ENCODE measurements at places on chromosomes 7 and 10.
A peak's percentile ranks its signal among the peaks of the same experiment; 100 is the strongest.

DNA sequence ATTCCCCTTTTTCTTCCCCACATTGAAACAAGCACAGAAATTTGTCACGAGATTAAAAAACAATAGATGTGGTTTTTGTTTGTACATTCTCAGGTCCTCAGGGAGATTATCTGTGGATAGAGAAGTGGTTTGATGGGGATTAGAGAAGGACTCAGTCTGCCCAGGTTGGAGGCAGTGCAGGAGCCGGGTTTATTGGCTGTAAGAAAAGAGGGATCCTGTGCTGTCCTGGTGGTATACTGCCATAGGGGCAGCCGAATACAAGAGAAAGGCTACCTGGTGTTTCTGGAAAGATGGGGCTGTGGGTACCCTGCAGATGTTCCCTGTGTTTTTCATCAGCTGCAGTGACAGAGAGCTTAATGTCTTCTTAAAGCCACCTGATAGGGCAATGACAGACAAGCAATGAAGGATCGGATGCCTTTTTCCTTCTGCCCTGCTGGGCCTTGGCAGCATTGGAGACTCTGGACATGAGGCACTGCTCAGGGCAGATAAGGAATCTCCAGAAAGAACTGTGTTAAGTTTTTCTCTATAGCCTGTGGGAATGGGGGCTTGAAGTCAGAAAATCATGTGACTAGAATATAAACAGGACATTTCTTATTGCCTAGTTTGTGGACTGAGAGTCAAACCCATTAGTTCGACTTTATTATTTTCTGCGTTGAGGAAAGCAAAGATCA is 18.1 kb upstream of the GPR141 start:
- DNase-seq = no peak

- DNase-seq = no peak
Observed at GRCh38 chr10:95635319-95635733, 21.2 kb downstream of the ALDH18A1 start.

GRCh38 chr10:118412132-118412760 is 70.1 kb upstream of the FAM204A start:
- no peak for DNase-seq

GRCh38 chr10:51875610-51876009 is 176.2 kb upstream of the CSTF2T start:
- no peak for DNase-seq

DNA sequence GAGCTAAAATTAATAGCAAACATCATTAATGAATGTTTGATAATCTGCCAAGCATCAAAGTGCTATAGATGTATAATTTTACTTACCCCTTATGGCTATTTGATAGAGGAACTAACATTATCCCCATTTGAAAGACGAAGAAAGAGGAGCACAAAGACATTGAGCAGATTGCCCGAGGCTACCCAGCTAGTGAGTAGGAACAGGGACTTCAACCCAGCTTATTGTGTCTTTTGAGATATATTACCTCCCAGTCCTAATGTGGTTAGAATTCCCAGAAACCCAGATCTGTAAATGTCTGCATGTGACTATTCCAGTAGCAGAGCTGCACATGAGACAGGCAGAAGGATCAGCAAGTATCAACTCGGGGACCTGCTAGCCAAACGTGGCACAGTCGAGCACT is 160.1 kb upstream of the AOAH start:
- DNase-seq = no peak

DNA sequence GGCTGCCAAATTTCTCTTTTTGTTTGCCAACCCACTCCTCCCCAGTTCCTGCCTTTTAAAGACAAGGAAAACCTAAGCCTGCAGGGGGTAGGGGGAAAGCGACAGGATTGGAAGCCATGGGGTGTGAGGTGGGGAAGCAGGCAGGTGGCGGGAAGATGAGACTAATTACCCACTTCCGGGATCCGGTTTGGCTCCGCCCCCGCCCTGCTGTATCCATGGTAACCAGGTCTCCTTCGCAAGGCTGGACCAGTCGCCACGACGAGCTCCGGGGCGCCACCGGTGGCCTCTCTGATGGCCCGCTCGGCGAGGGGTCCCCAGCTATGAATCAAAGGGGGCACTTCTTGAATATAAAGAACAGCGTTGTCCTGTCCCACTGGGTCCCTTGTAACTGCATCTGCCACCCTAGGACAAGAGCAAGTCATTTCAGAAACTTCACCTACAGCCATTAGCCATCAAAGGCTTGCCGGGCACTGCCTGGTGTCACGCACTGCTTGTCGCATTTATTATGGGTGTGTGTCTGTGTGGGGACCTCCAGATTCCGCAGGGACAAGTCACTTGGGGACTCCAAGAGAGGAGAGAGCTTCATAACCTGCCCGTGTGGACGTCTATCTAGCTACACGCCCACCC is 55.4 kb upstream of the LMTK2 start:
- DNase-seq = peak; percentile 12

- no peak for DNase-seq
Observed at GRCh38 chr10:52598936-52599335, 173.6 kb downstream of the MBL2 start.

- no peak for DNase-seq
Observed at GRCh38 chr10:86182150-86182549, 184.4 kb downstream of the GRID1 start.

- DNase-seq = no peak
Observed at GRCh38 chr10:77571490-77571889, 66.1 kb downstream of the KCNMA1 start.

- DNase-seq = no peak
Observed at GRCh38 chr10:6840766-6841165, 260.7 kb upstream of the PRKCQ start.

DNA sequence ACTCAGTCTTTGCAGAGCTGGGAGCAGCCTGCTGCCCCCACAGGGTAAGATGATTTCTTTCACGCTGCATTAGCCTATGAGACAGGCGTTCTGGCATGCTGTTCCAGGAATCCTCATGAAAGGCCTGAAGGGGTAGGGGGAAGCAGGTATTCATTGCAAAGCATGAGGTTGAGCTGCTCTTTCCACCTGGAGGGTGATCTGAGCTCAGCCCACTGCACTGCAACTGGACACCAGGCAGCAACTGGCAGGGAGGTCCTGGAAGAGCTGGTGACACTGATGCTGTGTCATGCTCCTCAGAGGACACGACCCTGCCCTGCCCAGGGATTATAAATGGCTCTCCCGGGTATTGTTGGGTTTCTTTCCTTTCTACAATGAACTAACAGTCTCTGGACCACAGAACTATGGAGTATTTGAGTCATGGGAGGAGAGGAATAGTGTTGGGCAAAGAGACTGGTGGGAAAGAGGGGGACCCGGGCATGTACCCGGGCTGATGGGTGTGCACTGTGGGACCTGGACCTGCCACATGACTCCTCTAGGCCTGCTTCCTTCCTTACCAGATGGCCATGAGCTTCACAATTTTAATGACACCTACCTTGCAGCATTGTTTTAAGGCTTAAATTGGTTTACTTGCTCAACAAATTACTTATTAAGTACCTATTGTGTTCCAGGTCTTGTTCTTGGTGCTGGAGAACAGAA is 24.3 kb downstream of the SLC25A28 start:
- no peak for DNase-seq

GRCh38 chr10:133209641-133210040 is 20.4 kb upstream of the UTF1 start:
- DNase-seq = no peak

DNA sequence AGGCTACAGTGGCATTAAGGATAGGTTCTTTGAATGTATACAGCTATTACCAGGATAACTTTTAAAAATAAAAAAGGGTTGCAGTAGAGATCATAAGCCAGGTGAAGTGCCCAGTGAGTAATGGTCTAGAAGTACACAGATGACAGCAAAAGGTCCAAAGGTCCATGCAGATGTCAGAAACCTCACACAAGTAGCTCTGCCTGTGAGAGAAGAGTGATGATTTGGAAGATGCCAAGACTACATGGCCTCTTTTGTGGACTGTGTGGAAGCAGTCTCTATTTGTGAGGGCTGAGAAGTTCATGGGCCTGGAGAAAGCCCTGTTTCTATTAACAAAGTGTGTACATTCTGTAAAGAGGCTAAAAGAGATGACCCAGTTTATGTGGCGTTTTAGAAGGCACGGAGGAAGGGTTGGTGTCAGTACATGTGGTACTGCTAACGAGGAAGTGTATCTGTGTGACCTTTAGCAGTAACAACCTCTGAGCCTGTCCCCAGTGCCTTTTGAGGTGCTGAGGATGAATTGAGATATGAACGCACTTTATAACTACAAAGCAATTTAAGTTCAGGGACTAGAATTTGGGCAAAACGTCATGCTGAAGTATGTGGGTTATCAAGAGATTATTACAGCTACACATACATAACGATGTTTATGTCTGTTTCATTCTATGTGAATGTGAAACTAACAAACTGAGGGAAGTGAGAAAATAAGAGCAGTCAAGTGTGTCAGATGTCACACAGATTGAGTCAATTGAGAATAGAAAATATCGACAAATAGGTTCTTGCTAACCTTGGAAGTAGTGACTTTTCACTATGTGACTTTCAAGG is 7.6 kb downstream of the CYCS start:
- DNase-seq = no peak
